ENCODE measurements at places on chromosomes 5 and 9. TPM values are rescaled to one million over a fixed set of nuclear protein-coding genes. Genes with fewer than 3 reads are reported as not detected.
A peak's percentile ranks its signal among the peaks of the same experiment; 100 is the strongest.

DNA sequence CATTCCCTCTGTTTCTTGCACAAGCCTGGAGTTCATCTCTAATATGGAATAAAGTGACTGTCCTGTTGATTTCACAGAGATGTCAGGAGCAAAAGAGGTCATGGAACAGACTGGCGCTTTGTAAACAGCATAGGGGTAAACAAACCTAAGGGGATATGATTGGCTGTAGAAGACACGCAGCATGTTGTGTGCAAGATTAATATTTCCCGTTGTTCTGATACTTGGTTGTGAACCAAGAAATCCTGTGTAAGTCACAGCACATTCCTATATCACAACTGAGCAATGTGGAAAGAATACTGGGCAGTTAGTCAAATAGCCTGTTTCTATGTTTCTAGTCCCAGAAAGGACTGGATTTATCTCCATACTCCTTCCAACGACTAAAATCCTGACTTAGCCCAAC lies 3.2 kb downstream of the ADAMTS12 start:
- no peak overlapping the region for H3K27ac ChIP-seq
- no peak overlapping the region for H3K4me3 ChIP-seq
- DNase-seq = peak; percentile 62
- H3K36me3 ChIP-seq = no peaks in the 10 kb centered on the region
- no peaks in the 10 kb centered on the region for H3K27me3 ChIP-seq
- peaks cover 43% of the 10 kb centered on the region for H3K4me1 ChIP-seq

DNA sequence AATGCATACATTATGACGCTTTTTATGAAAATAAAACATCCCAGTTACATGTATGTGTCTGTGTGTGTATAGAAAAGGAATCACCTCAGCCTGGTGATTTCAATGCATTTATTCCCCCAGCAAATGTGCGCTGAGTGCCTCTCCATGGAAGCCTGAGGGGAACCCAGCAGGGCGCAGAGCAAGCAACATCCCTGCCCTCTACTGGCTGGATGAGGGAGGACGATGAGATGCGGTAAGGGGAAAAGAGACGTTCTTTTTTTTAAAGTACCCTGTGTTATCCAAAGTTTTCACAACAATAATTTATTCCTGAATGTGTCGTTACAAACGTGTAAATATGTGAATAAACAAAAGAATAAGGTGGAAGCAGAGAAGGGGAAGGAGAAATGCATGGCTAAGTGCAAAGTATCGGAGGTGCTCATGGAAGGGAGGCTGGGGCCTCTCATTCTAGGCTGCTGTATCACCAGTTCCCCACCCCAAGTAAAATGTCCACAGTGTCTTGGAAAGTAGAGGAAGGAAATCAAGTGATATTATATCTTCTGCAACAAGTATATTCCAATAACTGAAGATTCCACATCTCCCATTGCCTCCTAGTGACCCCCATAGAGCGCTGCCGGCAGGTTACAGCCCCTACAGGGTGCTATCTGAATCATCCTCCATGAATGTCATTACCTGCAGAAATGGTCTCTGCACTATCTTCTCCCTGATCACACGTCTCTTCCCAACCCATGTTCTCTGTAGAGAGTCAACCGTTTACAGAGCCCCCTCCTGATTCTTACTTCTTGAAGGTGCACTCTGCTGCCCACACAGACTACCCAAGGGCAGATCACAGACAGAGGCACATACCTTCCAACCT lies 13.0 kb upstream of the ABLIM3 start:
- H3K4me1 ChIP-seq = peaks cover 17% of the 10 kb centered on the region
- H3K27ac ChIP-seq = no peak overlapping the region
- no peaks in the 10 kb centered on the region for H3K27me3 ChIP-seq
- H3K4me3 ChIP-seq = no peak overlapping the region

ZNF618 gene
- polyA plus RNA-seq = 5.1 TPM

KIF27 gene
- 1.6 TPM for polyA plus RNA-seq

DNA sequence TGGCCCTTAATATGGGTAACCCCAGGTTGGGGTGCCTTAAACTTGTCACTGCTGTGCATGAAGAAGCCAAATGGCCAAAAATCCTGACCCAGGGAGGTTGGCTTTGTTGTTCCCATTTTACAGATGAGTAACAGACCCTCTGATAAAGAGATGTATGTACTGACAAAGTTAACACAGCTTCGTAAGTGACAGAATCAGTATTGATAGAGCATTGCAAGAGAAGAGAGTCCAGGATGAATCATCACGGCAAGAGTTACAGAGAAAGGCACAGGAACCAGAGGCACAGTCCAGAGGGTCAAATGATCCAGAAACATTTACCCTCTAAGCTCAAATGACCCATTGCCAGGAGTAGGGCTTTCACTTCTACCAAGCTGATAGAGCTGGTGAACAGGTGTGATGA lies 103.8 kb upstream of the SMC2 start:
- no peak for DNase-seq
- H3K4me3 ChIP-seq = no peak overlapping the region
- H3K4me1 ChIP-seq = no peaks in the 10 kb centered on the region
- H3K27me3 ChIP-seq = no peaks in the 10 kb centered on the region

GRCh38 chr9:8486095-8486494 lies 686.5 kb upstream of the DMAC1 start:
- H3K27me3 ChIP-seq = no peaks in the 10 kb centered on the region
- H3K36me3 ChIP-seq = no peaks in the 10 kb centered on the region
- H3K4me3 ChIP-seq = no peak overlapping the region
- no peaks in the 10 kb centered on the region for H3K4me1 ChIP-seq

PRDM9 gene
- not detected for polyA plus RNA-seq

LMX1B gene
- not detected for polyA plus RNA-seq

- H3K4me3 ChIP-seq = no peak overlapping the region
- DNase-seq = peak; percentile 58
- peaks cover 8% of the 10 kb centered on the region for H3K4me1 ChIP-seq
- H3K36me3 ChIP-seq = no peaks in the 10 kb centered on the region
- H3K27me3 ChIP-seq = no peaks in the 10 kb centered on the region
These were observed 96.7 kb downstream of the EDIL3 start for GRCh38 chr5:84287951-84288350.

DNA sequence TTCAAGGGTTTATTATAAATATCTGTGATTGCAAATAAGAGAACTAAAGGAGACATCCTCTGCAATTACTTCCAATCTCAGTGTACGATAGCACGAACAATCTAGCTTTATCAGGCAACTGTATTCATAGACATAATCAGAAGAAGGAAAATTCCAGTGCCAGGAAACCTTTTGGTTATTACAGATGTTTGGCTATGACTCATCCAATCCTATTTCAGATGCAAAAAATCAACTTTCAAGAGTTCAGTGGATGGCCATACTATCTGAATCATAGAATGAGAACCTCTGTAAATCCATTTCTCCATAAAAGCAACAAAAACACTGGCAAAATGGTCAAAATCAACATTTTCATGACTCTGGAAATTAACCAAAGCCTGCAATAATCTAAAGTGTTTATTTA lies 37.9 kb downstream of the GAS1 start:
- H3K27me3 ChIP-seq = no peaks in the 10 kb centered on the region
- H3K4me1 ChIP-seq = peaks cover 6% of the 10 kb centered on the region
- peak; percentile 73 for DNase-seq

SOX30 gene
- polyA plus RNA-seq = 0.08 TPM

- no peaks in the 10 kb centered on the region for H3K36me3 ChIP-seq
- no peak overlapping the region for H3K27ac ChIP-seq
- H3K27me3 ChIP-seq = no peaks in the 10 kb centered on the region
- peak; percentile 52 for DNase-seq
These were observed 334.9 kb downstream of the BNC2 start for GRCh38 chr9:16535555-16535954.

ADGRD2 gene
- polyA plus RNA-seq = not detected

GRCh38 chr5:1119312-1119831 lies 7.5 kb upstream of the SLC12A7 start:
- H3K36me3 ChIP-seq = no peaks in the 10 kb centered on the region
- peaks cover 10% of the 10 kb centered on the region for H3K27me3 ChIP-seq
- no peaks in the 10 kb centered on the region for H3K4me1 ChIP-seq
- no peak overlapping the region for H3K4me3 ChIP-seq
- no peak overlapping the region for H3K27ac ChIP-seq
- DNase-seq = no peak

- H3K27ac ChIP-seq = no peak overlapping the region
- DNase-seq = peak; percentile 84
- no peaks in the 10 kb centered on the region for H3K36me3 ChIP-seq
- H3K4me3 ChIP-seq = no peak overlapping the region
These were observed 83.6 kb upstream of the ADAMTSL1 start for GRCh38 chr9:18390393-18390792.

PCDHGC5 gene
- polyA plus RNA-seq = 1.8 TPM

DNA sequence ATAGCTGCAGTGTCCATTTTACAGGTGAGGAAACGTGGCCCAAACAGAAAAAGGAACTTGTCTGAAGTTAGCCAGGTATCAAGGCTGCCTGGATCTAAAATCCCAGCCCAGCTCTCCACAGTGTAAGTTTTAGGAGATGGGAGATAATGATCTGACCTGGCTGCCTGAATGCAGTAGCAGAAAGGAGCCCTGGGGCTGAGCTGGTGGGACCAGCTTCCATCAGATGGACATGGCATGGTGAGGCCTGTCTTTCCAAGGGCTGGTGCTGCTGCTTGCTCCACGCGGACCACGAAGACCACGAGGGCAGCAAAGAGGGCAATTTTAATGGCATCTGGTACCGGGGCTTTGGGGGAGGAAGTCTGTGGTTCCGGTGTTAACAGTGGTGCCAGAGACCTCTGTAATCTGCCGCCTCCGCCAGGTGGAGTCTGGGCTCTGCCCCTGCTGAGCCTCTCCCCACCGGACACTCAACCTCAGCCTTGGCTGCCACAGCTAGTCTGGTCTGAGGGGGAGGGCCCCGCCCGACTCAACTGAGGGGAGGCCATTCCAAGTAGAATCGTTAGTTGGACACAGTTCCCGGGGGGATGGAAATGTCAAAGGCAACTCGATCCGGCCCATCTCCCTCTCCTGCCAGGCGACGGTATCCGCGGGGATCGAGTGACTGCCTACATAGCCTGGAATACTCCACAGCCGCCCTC lies 650 bp downstream of the MYORG start:
- H3K36me3 ChIP-seq = no peaks in the 10 kb centered on the region

DNA sequence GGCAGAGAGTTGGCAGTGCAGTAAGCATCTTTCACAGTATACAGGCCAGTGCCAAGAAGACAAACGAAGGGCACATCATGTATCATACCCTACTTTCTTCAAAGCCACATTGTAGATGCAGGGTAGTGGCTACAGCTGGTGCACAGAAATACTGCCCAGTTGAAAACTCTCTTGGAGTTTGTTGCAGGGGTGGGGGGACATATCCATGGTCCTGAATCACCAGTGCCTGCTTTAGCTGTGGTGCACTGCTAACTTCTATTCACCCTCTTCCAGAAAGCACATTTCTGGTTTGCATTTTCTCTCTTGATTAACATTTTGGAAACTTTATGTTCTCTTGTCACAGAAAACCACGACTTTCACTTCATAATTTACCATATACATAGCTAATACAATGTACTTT lies 196.6 kb downstream of the PAPPA start:
- H3K4me1 ChIP-seq = no peaks in the 10 kb centered on the region
- DNase-seq = no peak
- H3K36me3 ChIP-seq = peaks cover 80% of the 10 kb centered on the region

DNA sequence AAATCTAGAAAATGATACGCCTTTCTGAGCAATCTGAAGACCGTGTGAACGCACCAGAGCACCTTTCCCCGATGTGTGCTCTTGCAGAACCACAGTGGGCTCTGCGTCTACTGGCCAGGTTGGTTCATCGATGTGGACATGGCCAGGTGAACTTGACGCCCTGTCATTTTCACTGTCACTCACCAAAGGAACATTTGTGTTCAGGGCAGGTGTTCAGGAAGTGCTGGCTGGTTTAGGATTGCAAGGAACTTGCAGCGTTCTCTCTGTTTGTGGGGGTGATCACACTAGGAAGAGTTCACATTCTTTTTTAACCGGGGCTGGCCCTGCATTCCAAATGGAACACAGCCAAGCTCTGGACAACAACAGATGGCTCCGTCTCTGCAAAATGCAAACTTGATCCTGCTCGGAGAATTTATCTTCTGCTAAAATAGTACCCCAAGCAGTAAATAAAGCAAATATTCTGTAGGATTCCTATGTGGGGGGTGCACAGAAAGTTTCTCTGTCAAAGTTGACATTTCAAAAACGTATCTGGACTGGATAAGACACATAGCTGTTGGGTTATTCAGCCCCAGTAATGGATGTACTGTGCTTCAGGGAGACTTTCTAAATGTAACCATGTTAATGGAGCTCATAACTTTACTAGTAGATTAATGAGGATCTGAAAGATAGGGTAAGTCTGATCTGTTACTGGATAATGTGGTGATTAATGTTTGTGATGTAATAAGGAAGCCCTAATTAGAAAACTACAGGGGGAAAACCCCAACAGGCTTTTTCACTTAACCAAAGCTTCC lies 45.7 kb upstream of the FANCC start:
- H3K36me3 ChIP-seq = no peaks in the 10 kb centered on the region
- peaks cover 25% of the 10 kb centered on the region for H3K27me3 ChIP-seq
- H3K27ac ChIP-seq = no peak overlapping the region
- DNase-seq = no peak
- H3K4me3 ChIP-seq = no peak overlapping the region
- H3K4me1 ChIP-seq = no peaks in the 10 kb centered on the region

GRCh38 chr9:3215658-3216057 lies 310.1 kb downstream of the RFX3 start:
- DNase-seq = no peak
- H3K4me3 ChIP-seq = no peak overlapping the region
- H3K27ac ChIP-seq = no peak overlapping the region
- no peaks in the 10 kb centered on the region for H3K27me3 ChIP-seq
- no peaks in the 10 kb centered on the region for H3K4me1 ChIP-seq

- no peak overlapping the region for H3K27ac ChIP-seq
- no peak overlapping the region for H3K4me3 ChIP-seq
- H3K4me1 ChIP-seq = peaks cover 10% of the 10 kb centered on the region
- DNase-seq = no peak
- no peaks in the 10 kb centered on the region for H3K27me3 ChIP-seq
These were observed 25.8 kb downstream of the WNK2 start for GRCh38 chr9:93209576-93210323.

CCNI2 gene
- polyA plus RNA-seq = 0.73 TPM

DNA sequence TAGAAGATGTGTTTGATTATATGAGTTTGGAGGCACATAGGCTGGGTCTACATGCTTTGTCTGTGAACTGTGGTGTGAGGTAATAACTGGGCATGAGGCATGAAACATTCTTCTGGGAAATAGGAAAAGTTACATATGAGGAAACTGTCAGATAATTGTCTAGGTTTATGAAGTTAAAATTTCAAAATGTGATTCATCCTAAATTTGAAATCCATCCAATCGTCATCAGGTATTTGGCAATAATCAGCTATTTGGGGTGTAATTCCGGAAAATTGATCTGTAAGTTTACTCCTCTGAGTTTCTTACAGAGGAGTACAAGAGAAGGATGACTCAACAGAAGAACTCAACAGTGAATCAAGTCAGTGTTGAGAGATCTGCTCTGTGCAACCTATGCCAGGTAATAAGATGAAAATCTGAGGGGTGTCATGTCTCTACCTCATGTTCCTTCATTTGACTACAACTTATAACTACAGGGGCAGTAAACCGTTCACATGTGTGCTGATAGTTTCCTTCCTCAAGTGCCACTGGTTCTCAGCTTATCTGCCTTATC lies 1171.6 kb upstream of the CDH18 start:
- H3K4me1 ChIP-seq = no peaks in the 10 kb centered on the region
- no peak overlapping the region for H3K27ac ChIP-seq
- H3K36me3 ChIP-seq = no peaks in the 10 kb centered on the region
- H3K27me3 ChIP-seq = no peaks in the 10 kb centered on the region
- H3K4me3 ChIP-seq = no peak overlapping the region
- no peak for DNase-seq

All from GM23248 (cell line).